Gastrocnemius medialis (tissue), 4 donors: ENCODE measurements at places on chromosomes 7 and 10. TPM values are rescaled to one million over a fixed set of nuclear protein-coding genes. Genes with fewer than 3 reads are reported as not detected.
A peak's percentile ranks its signal among the peaks of the same experiment; 100 is the strongest.

The FOXP2 gene
- total RNA-seq: 16.9 TPM

The FEZF1 gene
- total RNA-seq: not detected

The THNSL1 gene
- total RNA-seq: 1.7 TPM

DNA sequence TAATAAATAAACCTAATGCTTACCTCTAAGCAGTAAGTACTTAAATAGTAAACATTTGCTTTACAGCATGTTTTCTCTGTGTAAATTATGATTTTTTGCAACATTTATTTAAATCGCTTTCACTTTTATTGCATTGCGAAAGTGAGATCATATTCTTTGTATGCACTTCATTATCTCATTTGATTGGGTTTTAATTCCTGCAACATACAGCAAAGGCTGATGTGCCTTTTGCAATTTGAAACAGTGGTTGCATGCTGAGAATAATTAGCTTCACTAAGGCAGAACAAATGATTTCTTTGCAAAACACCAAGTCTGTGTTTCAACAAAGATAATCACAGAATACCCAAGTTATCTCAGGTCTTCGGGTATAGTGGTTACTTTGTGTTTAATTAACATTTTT lies 16.3 kb upstream of the THSD7A start:
- H3K36me3 ChIP-seq: no peaks in the 10 kb centered on the region
- H3K27ac ChIP-seq: no peak overlapping the region
- no peak overlapping the region for H3K4me3 ChIP-seq
- DNase-seq: no peak
- H3K4me1 ChIP-seq: no peaks in the 10 kb centered on the region

DNA sequence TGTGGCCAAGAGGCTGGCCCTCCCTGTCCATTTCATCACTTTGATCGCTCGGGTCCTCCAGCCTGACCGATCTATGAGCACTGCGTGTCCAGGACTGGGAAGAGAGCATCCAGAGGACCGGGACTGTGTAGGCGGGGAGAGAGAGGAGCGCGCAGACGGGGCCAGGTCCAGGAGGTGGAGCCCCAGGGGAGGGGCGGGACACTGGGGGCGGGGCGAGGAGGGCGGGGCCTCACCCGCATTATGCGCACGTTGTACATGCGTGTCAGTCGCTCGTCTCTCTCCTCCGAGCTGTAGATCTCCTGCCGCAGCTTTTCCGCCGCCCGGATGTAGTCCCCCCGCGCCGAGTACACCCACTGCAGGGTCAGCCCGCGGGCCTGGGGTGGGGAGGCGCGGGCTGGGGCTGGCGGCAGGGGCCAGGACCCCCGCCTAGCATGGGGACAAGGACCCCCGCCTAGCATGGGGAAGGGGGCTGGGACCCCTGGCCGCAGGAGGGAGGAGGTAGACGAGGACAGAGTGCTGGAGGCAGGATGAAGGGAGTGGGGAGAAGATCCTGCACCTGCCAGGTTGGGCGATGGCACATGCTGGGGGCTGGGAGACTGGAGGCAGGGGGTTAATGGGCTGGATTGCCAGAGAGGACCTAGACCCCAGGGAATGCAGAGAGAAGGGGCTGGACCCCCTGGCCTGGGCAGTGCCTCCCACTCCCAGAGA lies 14.3 kb downstream of the MOSPD3 start:
- peak; percentile 49 for DNase-seq
- peaks cover 15% of the 10 kb centered on the region for H3K27me3 ChIP-seq
- peaks cover 3% of the 10 kb centered on the region for H3K4me1 ChIP-seq
- peak overlapping the region; percentile 51 for H3K4me3 ChIP-seq
- no peak overlapping the region for H3K27ac ChIP-seq

DNA sequence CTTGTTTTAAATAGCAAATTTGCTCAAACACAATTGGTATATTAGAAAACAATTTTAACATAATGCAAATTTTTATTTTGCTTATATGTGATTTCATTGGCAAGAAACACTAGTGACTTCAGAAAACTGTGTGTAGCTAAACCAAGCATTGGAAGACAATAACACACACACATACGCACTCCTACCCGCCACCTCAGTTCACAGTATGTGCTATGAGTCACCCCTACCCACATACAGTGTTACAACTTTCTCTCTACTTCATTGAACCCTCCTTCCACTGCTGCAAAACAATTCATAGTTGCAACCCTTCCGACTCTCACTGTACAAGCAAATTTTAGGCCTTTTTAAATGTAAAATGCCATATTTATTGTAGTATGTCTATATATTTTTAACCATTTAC lies 119.9 kb upstream of the THSD7A start:
- no peak overlapping the region for H3K4me3 ChIP-seq
- H3K36me3 ChIP-seq: no peaks in the 10 kb centered on the region
- H3K4me1 ChIP-seq: no peaks in the 10 kb centered on the region
- DNase-seq: no peak
- no peak overlapping the region for H3K27ac ChIP-seq

- H3K27ac ChIP-seq: no peak overlapping the region
- H3K27me3 ChIP-seq: no peaks in the 10 kb centered on the region
- peaks cover 40% of the 10 kb centered on the region for H3K4me1 ChIP-seq
- no peak overlapping the region for H3K4me3 ChIP-seq
These were observed 48.8 kb downstream of the SGMS1 start for GRCh38 chr10:50574931-50575330.
